CD4-positive, alpha-beta T cell treated with Interleukin-15 for 4 hours (primary cell): ENCODE measurements at places on chromosomes 16 and 17.

DNA sequence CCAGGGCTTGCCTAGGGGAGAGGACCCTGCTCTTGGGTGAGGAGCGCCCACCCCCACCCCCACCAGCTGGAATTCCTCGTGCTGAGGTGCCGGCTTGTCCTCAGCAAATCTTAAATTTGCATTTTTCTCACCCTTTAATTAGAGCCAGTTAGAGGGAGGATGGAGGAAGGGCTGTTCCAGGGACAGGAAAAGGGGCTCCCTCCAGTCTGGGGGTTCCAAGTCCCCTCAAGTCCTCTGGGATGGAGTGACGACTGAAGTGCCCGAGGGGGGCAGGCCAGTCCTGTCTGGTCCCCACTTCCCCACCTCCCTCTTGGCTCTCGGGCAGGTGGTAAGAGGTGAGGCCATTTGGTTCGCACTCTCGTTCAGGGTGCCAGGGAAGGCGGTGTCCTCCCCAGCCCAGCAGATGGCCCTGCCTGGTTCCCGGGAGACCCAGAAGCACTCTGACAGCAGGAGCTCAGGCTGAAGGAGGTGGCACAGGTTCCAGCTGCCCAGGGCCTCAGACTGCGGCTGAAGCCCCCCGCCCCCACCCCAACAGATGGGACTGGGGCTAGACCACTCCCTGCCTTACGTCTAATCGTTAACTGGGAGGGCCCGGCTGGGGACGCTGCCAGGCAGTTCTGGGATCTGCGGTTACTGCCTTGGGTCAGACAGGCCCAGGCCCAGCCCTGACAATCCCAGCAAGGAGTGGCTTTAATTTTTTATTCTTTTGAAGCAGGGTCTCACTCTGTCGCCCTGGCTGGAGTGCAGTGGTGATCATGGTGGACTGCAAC, 2.2 kb downstream of the RAB26 start:
- DNase-seq, result no peak

DNA sequence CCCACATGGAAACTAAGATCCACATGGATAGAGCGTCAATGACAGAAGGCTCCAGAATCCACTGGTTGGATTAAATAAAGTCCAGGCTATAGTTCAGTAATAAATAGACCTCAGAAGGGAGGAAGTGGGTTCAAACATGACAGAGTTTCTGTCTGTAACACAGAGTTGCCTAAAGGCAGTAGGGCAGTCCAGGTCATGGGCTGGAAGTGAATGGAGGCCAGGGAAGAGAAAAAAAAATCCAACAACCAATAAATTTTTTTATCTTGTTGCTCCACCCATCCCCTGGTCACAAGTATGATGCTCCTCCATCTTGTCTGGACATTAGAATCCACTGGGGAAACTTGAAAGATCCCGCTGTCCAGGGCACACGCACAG, 92.4 kb downstream of the RGS9 start:
- DNase-seq, result no peak

DNA sequence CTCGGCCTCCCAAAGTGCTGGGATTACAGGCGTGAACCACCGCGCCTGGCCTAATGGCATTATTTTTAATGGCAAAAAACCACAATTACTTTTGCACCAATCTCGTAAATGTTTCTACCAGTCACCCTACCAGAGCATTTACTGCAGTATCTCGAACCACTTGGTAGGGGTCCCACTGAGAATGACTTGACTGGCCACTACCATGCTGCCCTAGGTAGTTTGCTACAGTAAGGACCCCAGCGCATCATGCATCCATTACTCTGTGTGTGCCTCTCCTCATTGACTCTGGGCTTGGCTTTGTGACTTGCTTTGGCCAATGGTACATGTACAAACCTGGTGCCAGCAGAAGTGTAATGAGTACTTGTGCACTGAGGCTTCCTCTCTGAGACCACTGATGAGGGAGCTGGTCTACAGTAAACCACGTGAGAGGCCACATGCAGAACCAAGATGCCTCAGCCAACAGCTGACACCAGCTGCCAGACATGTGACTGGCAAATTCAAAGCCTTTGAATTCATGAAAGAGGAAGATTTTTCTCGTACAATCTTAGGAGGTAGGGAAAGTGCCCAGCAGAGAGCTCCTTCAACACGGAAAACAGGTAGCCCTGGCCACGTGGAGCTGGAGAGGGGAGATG, 421.7 kb upstream of the C16orf82 start:
- DNase-seq, result no peak

GRCh38 chr17:44223541-44224071, 4.1 kb upstream of the UBTF start:
- no peak for DNase-seq

- no peak for DNase-seq
Measured at GRCh38 chr16:85229869-85230462, 117.7 kb upstream of the CIBAR2 start.

- no peak for DNase-seq
Measured at GRCh38 chr16:27389272-27389961, 12.6 kb upstream of the IL21R start.

GRCh38 chr17:70621566-70621965, 452.2 kb downstream of the KCNJ2 start:
- DNase-seq, result no peak

DNA sequence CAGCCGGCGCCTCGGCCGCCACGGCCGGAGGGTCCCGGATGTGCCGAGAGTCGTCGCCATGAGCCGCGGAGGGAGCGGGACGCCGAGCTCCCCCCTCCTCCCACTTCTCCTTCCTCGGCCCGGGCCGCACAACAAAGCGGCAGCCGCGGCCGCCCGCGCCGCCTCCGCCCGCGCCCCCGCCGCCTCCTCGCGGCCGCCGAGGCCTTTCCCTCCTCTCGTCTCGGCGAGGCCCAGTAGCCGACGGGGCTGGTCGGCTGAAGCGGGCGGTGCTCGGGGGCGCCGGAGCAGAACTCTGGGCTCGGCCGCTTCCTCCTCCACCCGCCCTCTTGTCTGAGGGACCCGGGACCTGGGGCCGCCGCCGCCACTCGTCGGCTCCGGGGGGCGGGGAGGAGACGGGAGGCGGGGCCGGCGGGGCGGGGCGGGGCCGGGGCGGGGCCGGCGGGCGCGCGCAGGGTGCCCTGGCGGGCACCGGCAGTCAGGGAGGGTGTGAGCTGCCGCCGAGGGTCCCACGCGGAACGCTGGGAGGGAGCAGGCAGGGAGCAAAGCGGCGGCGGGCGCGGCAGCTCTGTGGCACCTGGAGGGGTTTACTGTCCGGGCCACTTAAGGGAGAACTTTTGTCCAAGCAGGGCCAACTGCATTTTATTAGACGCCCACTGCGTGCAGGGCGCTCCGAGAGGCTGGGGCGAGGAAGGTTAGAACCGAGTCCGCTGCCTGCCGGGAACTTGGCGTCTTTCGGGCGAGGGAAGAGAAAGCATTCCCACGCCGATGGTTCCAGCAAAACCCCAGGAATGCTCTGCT, at the start of gene SMURF2:
SMURF2 (minus strand) TSS at position 332 of the 798 bp plus-strand sequence. CDS start 427 bp downstream, outside the sequence.
- DNase-seq, result peak; percentile 77

DNA sequence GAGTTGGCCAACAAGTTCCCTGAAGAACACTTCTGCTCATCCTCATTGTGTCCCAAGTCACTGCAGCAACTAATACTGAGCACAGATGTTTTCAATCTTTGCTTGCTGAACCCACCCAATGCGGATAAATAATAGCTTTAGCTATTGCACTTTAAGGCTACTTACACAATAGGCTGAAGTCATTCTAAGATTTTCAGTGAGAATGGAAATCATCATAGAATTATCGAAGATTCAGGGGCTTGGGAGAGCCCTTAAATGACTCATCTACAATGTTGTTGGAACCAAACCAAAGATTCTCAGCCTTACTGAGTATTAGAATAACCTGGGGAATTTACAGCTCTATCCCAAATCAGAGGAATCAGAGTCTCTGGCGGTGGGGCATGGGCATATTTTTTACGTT, 51.2 kb downstream of the SYCE1L start:
- no peak for DNase-seq

- DNase-seq, result no peak
Measured at GRCh38 chr17:71658996-71659395, 461.8 kb upstream of the SOX9 start.

GRCh38 chr17:8506145-8506544, 70.5 kb downstream of the NDEL1 start:
- DNase-seq, result no peak

- DNase-seq, result no peak
Measured at GRCh38 chr17:81980707-81981343, 3.4 kb downstream of the ASPSCR1 start.

- DNase-seq, result no peak
Measured at GRCh38 chr16:77877712-77878347, 89.5 kb downstream of the VAT1L start.

DNA sequence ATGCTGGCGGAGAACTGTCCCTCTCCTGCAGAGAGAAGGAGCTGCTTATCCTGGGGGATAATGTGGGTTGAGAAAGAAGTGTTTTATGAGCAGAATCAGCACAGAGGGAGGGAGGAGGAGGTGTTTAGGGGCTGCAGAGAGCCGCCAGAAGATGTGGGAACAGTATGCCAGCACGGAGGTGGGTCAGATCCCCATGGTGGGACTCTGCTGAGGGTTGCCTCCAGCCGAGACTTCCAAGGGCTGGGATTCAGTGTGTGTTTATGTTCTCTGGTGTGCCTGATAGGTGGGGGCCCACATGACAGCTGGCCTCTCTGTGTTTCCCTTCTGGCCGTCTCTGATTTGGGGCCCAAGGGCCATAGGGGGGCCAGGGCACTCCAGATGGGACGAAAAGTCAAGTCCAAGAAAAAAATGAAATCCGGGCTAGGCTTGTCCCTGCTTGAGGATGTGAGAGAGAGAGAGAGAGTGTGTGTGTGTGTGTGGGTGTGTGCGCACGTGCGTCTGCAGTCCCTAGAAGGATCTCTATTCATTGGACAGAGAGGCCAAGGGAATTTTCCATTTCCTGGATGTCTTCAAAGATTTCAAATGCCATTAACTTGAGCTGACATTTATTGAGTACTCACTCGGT, 21.6 kb downstream of the PRKCB start:
- DNase-seq, result no peak

DNA sequence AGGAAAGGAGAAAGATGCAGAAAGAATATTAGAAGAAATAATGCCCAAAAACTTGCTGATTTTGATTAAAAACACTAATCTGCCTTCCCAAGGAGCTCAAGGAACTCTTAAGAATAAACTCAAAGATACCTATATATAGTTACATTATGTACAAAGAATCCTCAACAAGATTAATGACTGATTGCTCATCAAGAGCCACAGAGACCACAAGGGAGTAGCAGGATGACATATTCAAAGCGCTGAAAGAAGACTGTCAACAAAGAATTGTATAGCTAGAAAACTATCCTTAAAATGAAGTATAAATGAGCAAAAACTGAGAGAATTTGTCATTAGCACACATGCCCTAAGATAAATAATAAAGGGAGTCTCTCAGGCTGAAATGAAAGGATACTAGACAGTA, 6.2 kb downstream of the LPCAT2 start:
- DNase-seq, result no peak

GRCh38 chr17:38704606-38705522, at the start of gene MLLT6:
Gene MLLT6 (plus strand): TSS chr17:38705273. CDS start chr17:38705633, 360 bp downstream.
- DNase-seq, result peak; percentile 78
